ENCODE measurements at places on chromosomes 12 and 14.

DNA sequence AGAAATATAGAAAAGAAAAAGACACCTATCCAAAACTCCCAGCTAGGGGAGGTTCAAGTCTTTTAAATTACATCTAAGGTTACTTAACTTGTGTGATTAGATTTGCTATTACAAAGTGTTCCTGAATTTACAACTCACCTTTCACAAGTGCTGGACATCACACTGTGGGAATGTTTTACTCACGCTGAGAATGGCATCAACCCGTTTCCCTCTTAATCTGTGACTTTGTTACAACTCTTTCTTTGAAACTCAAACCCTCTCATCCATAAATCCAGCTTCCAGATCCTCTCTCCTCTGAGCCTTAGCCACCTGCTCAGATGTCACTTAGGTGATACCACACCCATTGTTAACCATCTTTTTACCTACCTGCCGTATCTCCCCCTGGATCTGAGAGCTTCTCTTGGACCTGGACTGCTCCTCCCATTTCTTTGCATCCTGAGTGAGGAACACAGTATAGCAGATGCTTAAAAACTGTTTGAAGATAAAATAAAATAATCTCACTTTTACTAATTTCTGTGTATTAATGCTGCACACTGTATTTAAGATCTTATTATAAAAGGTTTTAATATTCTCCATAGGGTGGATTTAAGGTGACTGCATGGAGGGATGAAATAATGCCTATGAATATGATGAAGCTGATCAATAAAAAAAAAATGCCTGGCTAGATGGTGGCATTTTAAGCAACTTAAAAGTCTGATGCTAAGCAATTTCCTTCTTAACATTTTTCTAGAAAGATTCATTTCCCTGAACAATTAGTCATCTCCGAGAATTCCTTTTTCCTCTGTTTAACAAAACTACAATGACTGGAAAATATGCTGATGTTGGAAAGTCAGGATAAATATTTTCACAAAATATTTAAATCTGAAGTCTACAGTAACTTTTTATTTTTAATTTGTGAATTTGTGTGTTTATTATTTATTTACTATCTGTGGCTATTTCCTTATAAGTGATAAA, 39.1 kb upstream of the NAP1L1 start:
- DNase-seq: peak; percentile 5

DNA sequence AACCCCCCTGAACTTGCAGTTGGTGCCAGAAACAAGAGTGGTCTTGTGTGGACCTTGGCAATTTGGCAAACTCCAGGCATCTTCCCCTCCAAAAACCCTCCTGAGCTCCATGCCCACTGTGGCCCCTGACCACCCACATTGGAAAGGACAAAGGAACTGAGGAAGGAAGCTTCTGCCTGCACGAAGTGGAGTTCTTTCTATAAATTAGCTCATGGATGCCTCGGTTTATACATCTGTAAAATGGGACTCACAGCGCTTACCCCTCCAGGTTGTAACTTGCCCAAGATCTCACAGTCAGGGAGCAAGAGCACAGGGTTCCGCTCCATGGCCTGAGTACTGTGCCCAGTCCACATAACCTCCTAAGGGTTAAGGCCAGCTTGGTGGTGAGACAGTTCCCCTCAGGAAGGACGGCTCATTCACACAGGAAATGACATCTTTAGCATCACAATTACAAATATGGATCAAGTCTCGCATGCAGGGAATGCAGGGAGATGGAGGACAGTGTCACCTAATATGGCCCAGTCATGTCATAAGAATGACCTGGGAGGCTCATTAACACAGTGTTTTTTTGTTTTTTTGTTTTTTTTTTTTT, 66.6 kb downstream of the CLMN start:
- DNase-seq: no peak

DNA sequence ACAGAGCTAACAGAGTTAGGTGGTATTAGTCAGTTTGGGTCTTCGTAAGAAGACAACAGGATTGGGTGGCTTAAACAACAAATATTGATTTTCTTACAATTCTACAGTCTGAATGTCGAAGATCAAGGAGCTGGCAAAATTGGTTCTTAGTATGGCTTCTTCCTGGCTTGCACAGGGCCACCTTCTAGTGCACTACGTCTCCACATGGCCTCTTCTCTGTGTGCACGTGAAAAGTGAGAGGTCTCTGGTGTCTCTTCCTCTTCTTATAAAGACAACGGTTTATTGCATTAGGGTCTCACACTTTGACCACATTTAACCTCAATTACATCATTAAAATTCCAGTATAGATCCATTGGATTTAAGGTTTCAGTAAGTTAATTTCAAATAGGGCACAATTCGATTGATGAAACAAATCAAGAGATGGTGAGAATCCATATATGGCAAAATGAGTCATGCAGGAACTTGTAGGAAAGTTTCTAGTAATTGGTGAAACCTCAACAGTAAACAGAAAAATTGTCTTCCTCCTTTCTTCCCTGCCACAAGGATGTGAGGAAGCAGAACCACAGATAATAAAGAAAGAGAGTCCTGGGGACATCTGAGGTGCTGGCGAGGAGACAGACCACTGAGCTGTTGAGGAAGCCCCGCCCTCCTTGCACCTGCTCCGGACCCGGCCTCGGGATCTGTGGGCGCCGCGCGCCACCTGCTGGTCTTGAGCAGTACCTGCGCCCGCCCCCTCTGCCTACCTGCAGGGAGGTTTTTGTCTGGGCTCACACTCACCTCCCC, 846.7 kb downstream of the TMEM121 start:
- DNase-seq: peak; percentile 59

- DNase-seq: no peak
Measured at GRCh38 chr12:18422871-18423270, 161.6 kb downstream of the PIK3C2G start.

- DNase-seq: no peak
Measured at GRCh38 chr12:39902821-39903220, 203.1 kb downstream of the SLC2A13 start.
